ENCODE measurements at places on chromosomes 12 and 14.

DNA sequence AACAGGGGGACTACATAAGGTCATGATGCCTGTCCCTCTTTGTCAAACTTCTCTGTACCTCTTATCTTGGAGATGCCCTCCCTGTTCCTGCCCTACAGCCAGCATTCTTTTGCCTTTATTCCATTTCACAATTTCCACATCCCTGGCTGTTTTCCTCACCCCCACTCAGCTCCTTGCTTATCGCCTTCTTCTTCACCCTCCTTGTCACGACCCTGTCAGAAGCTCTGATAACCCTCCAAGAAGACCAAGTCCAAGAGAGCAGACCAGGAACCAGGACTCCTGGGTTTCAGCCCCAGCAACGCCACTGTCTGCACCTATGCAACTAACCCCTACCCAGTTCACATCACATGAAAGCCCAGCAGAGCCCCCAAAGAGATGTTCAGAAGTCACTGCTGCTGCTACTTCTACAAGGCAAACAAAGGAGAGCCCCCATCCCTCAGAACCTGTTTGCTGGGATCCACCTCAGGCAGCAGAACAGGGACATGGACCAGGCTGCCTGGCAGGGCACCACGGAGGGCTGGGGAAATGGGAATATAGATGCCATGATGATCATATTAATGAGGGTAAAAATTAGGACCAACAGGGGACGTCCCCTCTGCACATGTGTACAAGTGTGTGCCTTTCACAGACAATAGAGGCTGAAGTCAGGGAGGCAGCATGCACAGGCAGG is 92.8 kb downstream of the SINHCAF start:
- no peak for DNase-seq

DNA sequence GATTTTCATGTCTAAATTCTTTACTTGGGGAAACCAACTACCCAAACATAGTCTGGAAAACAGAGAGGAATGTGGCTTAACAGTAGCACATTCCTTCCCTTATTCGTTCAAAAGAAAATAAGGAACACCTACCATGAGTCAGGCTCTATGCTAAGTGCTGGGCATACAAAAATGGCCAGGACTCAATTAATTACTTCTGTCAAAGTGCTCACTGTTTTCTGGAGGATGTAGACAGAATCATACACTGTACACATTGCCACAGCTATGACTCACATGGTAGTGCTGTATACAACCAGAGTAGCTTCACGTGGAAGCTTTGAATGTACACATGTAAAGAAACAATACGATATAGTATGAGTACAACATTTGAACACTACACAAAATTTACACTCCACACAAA is 50.1 kb downstream of the SLC25A21 start:
- DNase-seq: no peak

- DNase-seq: no peak
Observed at GRCh38 chr12:69269736-69270135, 30.4 kb downstream of the CPSF6 start.

- no peak for DNase-seq
Observed at GRCh38 chr14:29054119-29054518, 287.5 kb downstream of the FOXG1 start.

DNA sequence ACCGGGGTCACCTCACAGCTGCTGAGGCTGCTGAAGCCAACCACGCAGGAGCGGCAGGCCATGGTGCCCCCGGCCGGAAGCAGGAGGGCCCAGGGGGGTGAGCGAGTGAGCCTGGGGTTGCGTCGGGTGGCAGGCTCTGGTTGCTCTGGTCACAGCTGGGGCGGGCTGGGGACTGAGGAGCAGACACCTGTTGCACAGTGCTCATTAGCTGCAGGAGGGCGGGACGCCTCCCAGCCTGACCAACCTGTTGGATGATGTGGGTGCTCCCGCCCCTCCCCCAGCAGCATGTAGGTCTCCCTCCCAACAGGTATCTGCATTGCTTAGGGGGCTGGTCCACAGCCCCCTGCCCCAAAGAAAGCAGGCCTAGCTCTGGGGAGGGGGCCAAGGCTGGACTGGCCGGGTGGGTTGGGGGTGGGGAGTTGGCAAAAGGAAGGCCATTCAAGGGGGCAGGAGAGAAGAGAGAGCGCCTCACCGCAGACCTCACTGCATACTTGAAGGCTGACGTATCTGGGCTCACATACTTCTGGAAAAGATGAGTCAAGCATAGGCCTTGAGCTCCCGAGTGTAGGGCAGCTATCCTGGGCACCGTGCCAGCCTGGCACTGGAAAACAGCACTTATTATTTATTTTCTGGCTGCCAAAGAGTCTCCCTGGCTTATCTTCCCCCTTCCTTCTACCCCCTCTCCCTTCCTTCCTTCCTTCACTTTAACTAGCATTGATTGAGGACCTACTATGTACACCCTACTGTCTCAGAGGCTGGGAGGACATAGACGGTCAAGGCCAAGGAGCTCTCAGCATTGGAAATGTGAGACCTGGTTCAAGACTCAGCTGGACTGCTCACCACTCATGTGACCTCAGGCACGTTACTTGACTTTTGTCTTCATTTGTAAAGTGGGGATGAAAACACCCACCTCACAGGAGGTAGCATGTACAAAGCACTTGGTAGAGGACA is at the start of gene KRT80:
Gene KRT80 (minus strand): TSS at position 174 of the 951 bp plus-strand sequence. CDS start 112 bp downstream, at position 62.
- DNase-seq: no peak

- DNase-seq: no peak
Observed at GRCh38 chr12:111242184-111242583, 126.7 kb downstream of the PHETA1 start.

- DNase-seq: no peak
Observed at GRCh38 chr12:52259657-52260243, 14.7 kb upstream of the KRT86 start.

- DNase-seq: no peak
Observed at GRCh38 chr12:52391618-52392002, 6.2 kb upstream of the KRT84 start.

- no peak for DNase-seq
Observed at GRCh38 chr14:95452176-95452892, 64.1 kb downstream of the SYNE3 start.

All from activated CD8-positive, alpha-beta memory T cell treated with anti-CD3 and anti-CD28 coated beads for 1 hour (primary cell).